Lower leg skin (tissue), 4 donors: ENCODE measurements at places on chromosomes 7 and 10. TPM values are rescaled to one million over a fixed set of nuclear protein-coding genes. Genes with fewer than 3 reads are reported as not detected.

DNA sequence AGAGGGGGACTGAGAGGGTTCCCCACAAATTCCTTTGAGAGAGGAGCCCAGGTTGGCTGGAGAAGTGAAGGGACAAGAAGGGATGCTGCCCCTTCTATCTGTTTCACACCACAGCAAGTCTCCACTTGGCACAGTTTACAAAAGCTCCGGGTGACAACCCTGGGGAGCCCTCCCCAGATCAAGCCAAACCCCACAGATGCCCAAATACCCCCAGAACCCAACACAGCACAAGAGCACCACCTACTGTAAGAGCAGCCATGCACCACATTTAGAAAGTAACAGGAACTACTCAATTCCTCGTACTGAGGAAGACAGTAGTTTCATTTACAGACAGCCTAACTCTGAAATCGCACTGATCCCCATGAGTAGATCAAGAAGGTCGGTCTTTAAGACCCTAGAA lies 67.8 kb upstream of the ATP6V0A4 start:
- no peak for DNase-seq

PRPF18 gene
- 31.7 TPM for total RNA-seq

DNA sequence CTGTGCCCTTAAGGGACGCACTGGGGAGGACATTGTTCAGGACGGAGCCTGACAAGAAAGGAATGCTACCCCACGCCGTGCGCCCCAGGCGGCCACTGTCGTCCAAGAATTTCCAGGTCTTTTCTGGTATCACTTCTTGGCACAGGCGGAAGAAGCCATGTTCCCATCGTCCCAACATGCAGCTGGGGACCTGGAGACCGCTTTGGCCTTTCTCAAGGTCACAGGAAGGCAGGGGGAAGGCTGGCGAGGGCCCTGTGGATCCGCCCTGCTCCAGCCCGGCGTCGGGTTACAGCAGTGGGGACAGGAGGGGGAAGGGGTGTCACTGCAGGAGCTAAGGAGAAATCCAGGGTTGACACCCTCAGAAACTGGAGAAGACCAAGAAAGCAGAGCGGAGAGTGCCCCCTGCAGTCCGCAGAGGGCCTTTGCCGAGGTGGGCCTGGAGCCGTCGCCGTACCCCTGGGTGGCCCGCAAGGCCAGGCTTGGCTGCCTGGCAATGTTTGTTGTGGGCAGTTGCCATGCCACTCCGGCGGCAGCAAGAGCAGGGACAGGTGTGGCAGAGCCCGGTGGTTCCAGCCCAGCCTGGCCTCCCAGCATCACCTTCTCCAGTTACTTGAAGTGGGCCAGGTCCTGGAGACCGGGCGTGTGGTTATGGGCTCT lies 104.1 kb downstream of the LHPP start:
- no peak for DNase-seq

TAS2R3 gene
- total RNA-seq = 0.46 TPM

GRCh38 chr7:123692471-123692877 lies 36.8 kb downstream of the LMOD2 start:
- DNase-seq = no peak

DNA sequence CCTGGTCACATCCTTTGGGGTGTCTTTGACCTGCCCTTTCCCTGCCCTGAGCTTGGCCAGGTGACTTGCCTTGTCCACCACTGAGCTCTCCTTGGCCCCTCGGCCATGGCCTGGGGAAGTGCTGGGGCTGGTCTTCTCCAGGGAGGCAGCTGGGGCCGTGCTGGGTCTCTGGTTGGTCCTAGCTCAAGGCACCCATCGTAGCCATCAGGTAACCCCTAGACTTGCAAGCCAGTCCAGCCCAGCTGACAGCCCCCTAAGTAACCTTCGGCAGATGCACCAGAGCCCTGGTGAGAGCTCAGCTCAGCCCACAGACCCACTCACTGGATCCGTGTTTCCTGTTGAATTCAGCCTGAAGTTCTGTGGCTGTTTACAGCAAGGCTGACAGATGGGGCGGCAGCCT lies 176.2 kb upstream of the SHH start:
- no peak for DNase-seq

DNA sequence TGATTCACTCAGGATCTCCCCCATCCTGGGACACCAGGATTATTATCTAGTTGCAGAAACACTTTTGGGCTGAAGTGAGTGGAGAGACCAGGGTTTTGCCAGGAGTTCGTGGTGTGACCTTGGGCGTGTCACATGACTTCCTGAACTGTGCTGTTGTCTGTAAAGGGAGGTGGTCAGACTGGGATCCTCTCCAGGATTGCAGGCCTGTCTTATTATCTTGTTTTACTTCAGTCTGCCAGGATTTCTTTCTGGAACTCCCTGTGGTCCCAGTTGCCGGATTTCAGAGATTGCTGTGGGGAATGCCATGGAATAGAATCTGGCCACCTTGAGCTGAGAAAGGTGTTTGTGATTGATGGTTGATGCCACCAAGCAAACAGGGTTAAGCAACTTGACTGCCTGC lies 35.8 kb downstream of the CRCP start:
- DNase-seq = peak; percentile 88

DNA sequence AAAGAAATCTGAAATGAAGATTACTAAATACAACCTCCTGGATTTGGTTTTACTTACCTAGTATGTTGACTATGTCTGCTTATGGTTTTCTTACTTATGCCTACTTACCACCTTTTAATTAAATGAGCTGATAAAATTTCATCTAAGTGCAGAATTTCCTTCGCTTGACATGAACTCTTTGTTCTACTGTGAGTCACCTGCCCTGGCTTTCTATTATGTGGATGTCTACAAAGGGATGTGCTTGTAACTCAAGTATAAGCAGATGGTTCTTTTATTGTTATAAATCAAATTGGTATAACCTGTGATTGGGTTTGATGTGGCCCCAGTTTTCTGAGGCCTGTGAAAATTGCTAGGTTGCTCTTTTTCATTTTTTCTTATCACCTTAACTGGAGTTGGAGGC lies 389.1 kb upstream of the ANKRD30A start:
- no peak for DNase-seq

DNA sequence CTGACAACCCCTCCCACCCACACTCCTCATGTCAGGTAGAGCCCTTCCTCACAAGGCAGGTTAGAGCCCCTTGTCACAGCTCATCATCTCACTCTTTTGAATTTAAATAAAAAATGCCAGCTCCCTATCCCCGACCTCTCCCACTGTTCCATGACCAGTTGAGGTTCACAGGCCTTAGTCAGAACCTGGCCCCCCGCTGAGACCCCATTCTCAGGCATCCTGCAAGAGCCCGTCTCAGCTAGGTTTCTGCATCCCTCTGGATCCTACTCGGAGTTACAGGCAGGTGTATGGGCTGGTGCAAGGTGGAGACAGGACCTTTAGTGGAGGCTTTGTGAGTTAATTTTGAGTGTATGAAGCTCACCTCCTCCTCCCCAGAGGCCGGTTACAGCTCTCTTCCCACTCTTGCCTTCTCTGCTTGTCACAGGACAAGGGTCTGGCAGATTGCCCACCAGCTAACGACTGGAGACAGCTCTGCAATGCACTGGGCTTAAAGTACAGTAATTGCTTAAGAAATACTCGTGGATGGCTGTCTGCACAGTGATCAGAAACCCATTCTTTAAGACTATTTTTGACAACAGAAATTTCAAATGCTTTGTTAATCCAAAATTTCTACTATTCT lies 394.9 kb upstream of the DPP6 start:
- DNase-seq = no peak

SDK1 gene
- total RNA-seq = 1.9 TPM

DNA sequence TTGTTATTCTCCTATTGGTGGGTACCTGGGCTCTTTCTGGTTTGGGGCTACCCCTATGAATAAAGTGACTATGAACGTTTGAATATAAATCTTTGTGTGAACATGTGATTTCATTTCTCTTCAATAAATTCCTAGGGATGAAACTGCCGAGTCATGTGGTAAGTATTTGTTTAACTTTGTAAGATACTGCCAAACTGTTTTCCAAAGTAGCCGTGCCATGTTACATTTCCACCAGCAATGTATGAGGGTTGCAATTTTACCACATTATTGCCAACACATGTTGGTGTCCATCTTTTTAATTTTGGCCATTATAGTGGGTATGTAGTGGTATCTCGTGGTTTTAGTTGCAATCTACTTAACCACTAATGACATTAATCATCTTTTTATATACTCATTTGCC lies 94.7 kb downstream of the ZNRF2 start:
- no peak for DNase-seq
